ENCODE measurements at places on chromosomes 7 and 10. TPM values are rescaled to one million over a fixed set of nuclear protein-coding genes. Genes with fewer than 3 reads are reported as not detected.

Gene TUBB8
- not detected for total RNA-seq

Gene SRI
- total RNA-seq, result 85.9 TPM

Gene BLNK
- total RNA-seq, result not detected

Gene FAM25A
- total RNA-seq, result not detected

Gene EPHA1
- total RNA-seq, result not detected

Gene ZNF727
- total RNA-seq, result not detected
